ENCODE measurements at places on chromosomes 13 and 19. TPM values are rescaled to one million over a fixed set of nuclear protein-coding genes. Genes with fewer than 3 reads are reported as not detected.

Gene TLE5
- total RNA-seq: 238 TPM

Gene MBD3L3
- not detected for total RNA-seq

Gene KIR2DL3
- not detected for total RNA-seq

Gene FGF14
- total RNA-seq: 0.06 TPM

Gene SRRM5
- total RNA-seq: 0.12 TPM

GRCh38 chr13:66663206-66663605 lies 566.9 kb downstream of the PCDH9 start:
- DNase-seq: no peak

DNA sequence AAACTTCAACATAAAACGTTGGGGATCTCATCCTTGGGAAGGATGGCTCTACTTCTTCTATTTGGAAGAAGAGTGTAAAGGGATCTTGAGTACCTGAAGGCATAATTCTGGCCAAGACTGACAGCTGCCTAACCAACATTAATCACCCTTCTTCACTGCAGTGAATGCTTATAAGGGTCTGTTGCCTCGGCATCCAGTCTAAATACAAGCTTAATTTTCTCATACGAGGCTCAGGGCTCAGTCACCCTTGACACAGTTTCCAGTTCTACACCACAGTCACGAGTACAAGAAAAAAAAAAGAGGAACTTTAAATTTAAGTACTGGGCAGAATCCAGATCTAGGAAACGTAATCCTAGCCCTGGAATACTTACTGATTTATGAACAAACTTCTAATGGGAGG lies 9.0 kb downstream of the FPR3 start:
- no peak for DNase-seq

- DNase-seq: no peak
Observed at GRCh38 chr19:15469513-15470297, 5.4 kb upstream of the RASAL3 start.

- DNase-seq: no peak
Observed at GRCh38 chr19:33487901-33488800, 33.4 kb downstream of the PEPD start.

DNA sequence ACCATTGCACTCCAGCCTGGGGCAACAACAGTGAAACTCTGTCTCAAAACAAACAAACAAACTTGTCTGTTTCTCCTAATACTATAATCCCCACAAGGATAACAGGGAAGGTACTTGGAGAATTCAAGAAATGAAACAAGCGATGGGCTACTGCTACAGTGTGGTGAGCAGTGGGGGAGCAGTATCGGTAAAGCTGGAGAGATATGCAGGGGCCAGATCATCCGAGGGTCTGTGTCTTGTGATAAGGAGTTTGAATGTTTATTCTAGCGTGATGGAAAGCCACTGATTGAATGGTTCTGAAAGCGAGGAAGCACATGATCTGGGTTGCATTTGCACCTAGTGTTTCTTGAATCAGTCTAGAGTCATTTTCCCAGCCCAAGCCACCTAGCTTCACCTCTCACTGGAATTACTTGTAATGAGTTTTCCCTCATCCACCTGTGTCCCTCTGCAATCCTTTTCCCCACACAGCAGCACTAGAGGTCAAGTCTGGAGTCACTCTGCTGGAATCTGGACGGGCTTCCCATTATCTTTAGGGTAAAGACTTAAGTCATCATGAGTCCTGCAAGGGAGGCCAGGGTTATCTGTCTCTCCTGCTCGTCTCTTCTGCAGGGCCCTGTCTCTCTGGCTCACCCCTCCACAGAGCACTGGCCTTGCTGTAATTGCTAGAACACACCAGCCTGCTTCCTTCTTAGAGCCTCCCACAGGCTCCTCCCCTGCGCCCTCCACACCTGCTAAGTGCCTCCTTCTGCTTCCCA lies 162.3 kb downstream of the KLF5 start:
- DNase-seq: no peak

- DNase-seq: peak; percentile 12
Observed at GRCh38 chr13:49791315-49791710, 1.2 kb downstream of the KPNA3 start.

GRCh38 chr13:73422973-73423372 lies 364.2 kb downstream of the KLF5 start:
- DNase-seq: no peak

DNA sequence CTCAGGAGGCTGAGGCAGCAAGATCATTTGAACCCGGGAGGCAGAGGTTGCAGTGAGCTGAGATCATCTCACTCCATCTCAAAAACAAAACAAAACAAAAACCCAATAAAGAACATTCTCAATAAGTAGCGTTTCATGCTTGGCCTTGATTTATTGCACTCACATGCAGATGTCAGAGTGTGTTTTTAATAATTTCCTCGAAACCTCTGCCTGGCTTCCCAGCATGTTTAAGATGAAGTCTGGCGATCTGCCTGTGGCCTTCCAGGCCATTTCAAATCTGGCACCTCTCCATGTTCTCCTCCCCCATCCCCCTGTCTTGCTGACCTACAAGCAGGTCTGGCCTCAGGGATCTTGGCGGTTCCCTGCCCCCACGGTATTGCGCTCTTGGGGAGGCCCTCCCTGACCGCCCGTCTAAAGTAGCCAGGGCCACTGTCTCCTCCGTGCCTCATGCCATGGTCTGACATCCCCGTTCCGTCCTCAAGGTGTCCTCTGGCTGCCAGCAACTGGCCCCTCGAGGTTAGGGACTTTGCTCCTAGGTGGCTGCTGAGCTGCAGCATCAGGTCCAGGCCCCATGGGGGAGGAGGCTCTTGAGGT lies 1.6 kb downstream of the WDR88 start:
- no peak for DNase-seq

GRCh38 chr13:106331116-106331515 lies 204.3 kb downstream of the EFNB2 start:
- DNase-seq: no peak

DNA sequence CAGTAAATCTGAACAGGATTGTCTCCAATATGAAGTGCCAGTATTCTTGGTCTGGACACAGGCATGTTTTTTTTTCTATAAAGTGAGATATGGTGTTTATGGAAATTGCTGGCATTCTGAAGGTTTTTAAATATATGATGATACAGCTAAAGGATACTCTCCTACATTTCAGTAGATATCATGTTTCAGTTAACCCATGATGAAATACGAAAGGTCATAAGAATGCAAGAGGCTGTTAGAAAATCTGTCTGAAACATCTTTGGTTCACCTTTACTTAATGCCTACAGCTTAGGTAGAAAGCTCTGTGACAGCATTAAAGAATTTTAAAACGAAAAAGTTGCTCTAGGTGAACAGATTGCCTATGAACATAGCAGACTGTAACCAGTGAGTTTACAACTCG lies 9.1 kb downstream of the FRY start:
- no peak for DNase-seq

All from epithelial cell of proximal tubule (primary cell).